ENCODE measurements at places on chromosomes 6 and 20. TPM values are rescaled to one million over a fixed set of nuclear protein-coding genes. Genes with fewer than 3 reads are reported as not detected.

GRCh38 chr6:70549327-70549726, 17.4 kb upstream of the SDHAF4 start:
- no peak for DNase-seq

DNA sequence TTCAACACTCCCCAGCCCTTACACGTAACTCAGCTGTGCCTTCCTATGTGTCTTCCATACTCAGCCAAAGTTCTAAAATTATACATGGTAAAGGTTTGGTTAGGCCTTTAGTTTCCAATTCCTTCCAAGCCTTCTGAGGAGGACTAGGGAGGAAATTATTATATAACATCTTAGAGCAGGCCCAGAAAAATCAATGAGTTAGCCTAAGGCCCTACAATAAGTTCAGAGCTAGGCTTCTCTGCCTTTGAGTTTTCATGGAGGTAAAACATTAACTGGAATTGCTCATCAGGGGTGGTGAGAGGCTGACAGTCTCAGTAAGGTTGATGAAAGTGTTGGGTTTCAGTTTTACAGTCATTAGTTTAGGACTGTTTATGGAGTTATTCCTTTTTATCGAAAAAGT, 286.0 kb downstream of the ADGB start:
- DNase-seq = no peak

DNA sequence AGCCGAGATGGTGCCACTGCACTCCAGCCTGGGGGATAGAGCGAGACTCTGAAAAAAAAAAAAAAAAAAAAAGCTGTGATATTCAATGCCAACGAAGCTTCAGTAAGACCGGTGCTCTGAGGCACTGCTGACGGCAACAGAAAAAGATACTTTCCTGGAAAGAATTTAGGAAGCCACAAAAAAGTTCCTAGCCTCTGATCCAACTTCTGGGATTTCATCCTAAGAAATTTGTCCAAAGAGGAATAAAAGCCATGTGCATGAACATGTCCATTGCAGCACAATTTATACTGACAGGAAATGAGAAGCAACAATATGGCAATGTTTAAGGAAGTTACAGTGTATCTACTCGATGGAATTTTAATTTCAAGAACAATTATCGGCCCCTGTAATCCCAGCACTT, 24.5 kb upstream of the CARMIL1 start:
- no peak for DNase-seq

DNA sequence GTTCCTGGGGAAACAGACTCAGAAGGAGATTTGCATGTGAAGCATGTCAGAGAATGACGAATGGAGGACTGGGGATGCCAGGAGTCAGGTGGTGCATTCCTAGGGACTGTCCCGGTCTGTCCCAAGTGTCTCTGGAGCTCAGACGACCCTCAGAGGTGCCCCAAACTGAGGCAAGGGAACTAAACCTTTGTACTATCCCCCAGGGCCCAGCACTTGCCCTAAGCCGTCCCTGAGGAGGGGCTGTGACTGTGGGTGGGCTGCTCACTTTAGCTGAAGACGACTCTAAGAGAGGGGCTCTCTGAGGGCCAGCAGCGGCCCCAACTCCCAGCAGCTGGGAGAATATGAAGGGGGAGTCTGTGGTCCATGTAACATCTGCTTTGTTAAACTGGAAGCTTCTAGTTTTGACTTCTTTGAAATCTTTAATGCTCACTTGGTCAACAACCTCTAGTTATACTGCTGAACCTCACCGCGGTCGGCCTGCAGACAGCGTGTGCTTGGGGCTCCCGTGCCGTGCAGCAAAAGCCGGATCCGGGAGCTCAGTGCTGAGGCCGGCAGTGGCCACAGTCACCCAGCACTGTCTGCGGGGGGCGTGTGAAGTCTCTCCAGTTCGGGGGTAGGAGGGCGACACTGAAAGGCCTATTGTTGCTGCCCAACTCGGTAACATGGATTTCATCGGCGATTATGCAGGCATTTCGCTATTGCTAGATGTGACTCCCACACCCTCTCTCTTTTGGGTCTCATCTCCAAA, 34.2 kb downstream of the TUBB2B start:
- no peak for DNase-seq

DNA sequence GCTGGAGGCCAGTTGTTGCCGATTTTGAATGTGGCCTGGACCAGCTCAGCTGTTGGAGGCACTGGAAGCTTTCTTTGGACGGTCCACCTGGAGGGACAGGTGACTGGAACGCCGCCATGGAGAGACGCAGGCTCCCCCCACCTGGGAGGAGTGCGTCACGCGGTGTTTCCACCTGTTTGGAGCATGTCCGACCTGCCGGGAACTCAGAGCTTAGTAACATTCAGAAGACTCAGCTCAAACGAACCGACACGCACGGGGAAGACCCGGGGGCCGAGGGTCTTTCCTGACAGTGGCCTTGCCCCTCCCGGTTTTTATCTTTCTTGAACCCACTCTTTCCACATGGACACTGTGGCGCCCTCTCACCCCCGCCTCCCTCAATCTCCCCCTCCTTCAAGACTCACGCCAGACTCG, 141.6 kb downstream of the SMOC2 start:
- DNase-seq = no peak

DNA sequence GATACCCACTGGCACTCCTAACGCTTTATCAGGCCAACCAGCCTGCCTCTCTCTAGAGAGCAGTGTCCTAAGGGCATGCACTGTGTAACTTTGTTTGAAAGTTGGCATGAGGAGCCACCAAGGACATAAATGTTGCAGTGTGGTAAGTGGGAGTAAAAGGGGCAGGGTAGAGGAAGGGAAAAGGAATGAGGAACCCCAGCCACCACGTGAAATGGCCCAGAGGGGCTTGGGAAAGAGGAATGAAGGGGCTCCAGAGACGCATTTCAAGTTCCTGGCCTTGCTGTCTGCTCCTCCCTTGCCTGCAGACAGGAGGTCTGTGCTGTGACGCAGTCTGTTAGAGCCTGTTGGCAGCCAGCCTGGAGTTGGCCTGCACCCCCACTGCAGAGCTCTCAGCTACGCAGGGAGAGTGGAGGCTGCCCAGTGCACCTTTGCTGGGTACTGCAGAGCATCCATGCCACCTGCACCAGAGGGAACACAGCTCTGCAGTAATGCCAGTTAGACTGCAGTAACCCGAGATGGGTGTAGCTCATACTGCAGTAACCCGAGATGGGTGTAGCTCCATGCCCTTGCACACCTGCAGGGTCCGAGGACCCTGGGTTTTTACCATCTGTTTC, 86.8 kb upstream of the SNAP25 start:
- DNase-seq = no peak

- DNase-seq = no peak
These were observed 82.1 kb downstream of the PSMG4 start for GRCh38 chr6:3340894-3341293.

GRCh38 chr6:152096863-152097496, 289.5 kb downstream of the ESR1 start:
- no peak for DNase-seq

GRCh38 chr6:42610416-42610815, 46.6 kb downstream of the UBR2 start:
- DNase-seq = no peak

DNA sequence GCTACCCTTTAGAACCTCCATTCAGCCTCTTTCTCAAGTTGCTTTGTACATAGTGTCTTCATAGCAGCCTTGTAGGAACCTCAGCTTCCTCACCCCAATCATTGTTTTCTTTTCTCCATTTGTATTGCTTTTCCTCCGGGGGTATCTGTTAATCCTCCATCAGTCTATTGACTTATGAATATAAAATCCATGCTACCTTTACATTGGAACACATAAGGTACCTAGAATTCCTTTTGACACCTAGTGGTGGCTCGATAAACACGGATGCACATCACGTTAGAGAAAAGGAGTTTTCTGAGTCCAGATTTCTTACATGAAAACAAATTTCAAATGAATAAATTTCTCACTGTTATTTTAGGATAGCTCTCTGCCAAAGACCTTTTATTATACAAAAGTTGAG, 6.3 kb upstream of the EDN1 start:
- no peak for DNase-seq

- DNase-seq = no peak
These were observed 16.4 kb downstream of the RAB23 start for GRCh38 chr6:57205550-57206328.

DNA sequence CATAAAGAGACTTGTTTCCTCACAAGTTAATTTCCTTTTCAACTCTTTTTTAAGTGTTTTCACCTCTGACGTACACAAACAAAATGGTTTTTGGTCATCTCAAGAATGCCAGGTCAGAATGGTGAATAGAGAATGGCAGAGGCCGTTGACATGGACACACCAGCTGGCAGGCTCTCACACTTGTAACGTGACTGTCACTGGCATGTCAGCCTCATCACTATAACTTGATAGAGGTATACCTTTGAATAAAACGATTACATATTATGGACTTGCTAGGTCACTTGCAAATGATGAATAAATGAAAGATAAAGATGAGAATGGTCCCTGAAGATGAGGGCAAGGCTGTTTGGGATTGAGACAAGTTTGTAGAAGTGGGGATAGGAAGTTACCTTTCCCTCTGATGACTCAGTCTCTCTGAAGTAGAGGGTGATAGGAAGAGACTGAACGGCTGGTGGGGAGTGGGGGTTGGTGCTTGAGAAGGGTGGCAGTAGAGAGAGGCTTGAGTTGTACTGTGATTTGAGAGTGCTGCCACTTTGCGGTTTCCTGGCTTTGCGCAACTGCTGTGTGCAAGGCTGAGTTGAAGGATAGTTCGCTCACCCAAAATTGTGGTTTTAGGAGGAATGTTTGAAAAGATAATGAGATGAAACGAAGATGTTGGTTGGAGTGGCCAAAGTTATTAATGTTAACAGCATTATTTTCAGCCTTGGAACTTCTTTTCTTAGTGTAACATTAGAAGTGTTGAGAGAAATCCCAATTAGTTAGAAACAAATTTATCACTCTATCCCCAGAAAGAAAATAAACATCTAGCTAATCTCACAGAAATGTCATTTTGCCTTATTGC, 30.3 kb downstream of the TBPL1 start:
- DNase-seq = peak; percentile 42

DNA sequence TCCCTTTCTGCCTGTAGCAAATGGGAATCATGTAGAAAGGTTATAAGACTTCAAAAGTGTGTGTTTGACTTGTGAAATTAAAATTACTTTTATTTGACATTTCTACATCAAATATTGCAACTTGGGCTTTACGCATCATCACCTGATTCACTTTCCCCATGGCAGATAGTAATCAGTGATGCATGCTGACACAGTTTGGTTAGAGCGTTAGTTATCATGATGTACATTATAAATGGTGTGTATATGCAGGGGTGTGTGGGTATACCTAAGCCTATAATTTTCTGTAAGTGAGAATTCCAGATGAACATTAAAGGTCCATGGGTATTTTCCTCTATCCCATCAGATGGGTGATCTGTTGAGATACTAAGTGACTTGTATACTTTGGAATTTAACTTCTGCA, 141.5 kb downstream of the KLHL32 start:
- no peak for DNase-seq

DNA sequence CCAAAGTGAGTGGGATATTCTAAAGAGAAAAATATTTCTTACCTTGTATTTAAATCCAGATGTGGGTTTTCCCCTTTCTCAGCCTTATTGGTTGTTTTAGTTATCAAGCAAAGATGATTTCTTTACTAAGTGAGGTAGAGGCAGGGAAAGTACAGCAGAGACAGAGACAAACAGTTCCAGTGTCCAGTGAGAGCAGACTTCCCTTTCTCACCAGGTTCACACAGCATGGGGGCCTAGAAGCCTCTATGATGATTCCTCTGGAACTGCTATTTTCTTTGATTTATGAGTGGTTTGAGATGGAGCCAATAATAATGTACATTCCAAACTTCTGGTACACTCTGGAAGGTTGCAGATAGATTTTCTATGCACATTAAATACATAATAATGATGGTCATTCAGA, 234.0 kb upstream of the MARCKS start:
- DNase-seq = no peak

GRCh38 chr20:53792946-53793536, 199.4 kb upstream of the ZNF217 start:
- no peak for DNase-seq

- no peak for DNase-seq
These were observed 115.4 kb downstream of the SLX4IP start for GRCh38 chr20:10550204-10551118.

GRCh38 chr20:8434326-8434876, 302.3 kb downstream of the PLCB1 start:
- DNase-seq = no peak

- DNase-seq = no peak
These were observed 24.6 kb downstream of the PDE7B start for GRCh38 chr6:135876058-135876457.

- DNase-seq = no peak
These were observed 42.4 kb upstream of the DOK5 start for GRCh38 chr20:54432966-54433365.

DNA sequence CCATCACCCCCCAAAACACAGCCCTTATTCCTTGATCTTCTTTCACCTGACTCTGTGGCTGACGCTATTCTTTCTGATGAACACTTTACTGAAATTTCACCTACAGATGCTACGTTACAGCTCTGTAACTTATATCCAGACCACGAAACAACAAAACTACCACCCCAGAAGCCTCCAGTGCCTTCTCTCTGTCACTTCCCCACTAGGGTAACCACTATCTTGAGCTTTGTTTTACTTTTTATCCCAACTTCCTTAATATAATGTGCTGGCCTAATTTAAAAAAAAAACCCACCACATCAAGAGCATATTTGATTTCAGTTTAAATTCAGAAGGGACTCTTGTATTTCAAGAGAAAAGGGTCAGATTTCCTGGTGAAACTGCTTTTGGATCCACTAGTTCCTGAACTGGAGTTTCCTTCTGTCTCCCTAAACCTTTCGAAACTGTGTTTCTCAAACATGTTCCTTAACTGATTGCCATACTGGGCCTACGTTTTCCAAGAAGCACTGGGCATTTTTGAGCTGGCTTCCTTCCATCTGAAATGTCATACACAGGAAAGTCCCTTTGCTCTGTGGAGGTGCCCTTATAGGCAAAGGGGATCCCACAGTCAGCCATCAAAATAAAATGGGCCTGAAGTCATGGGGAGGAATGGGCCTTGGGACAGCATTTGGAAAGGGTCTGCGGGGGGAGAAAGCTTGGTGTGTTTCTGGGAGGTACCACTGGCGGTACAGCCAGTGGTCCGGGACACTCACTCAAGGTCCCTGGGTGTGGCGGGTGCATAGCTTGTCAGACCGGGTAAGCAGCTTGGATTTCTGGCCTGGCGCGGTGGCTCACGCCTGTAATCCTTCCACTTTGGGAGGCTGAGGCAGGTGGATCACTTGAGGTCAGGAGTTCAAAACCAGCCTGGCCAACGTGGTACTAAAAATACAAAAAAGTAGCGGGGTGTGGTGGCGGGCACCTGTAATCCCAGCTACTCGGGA, 25.8 kb upstream of the RTF2 start:
- no peak for DNase-seq

C6orf163 gene
- total RNA-seq = 1.0 TPM

NOL7 gene
- total RNA-seq = 194 TPM

ZGPAT gene
- 43.9 TPM for total RNA-seq

TMEM74B gene
- total RNA-seq = not detected

JAG1 gene
- 0.38 TPM for total RNA-seq

BPIFB1 gene
- not detected for total RNA-seq

MYL9 gene
- 0.90 TPM for total RNA-seq

FGD2 gene
- total RNA-seq = 1.5 TPM

WASF1 gene
- total RNA-seq = 1.9 TPM

ZC3H12D gene
- 51.5 TPM for total RNA-seq

CD2AP gene
- 25.9 TPM for total RNA-seq
